Stomach (tissue), 19 donors: ENCODE measurements at places on chromosomes 1 and 21. TPM values are rescaled to one million over a fixed set of nuclear protein-coding genes. Genes with fewer than 3 reads are reported as not detected.

The NTMT2 gene
- not detected for total RNA-seq

The KRTAP7-1 gene
- total RNA-seq, result not detected

The LCE1B gene
- total RNA-seq, result not detected

The DISC1 gene
- total RNA-seq, result 29.8 TPM

The ETV3L gene
- total RNA-seq, result not detected

The VANGL2 gene
- total RNA-seq, result 0.45 TPM

The USH2A gene
- total RNA-seq, result not detected

The SYNC gene
- 38.5 TPM for total RNA-seq

The C1QC gene
- 71.0 TPM for total RNA-seq

The LINGO4 gene
- not detected for total RNA-seq

The CFHR4 gene
- total RNA-seq, result not detected

The CD164L2 gene
- total RNA-seq, result not detected

The TRAF5 gene
- 14.8 TPM for total RNA-seq

The OR2M7 gene
- not detected for total RNA-seq

The ST6GALNAC3 gene
- not detected for total RNA-seq

The KCNJ6 gene
- 0.55 TPM for total RNA-seq

The OR2L8 gene
- total RNA-seq, result not detected

The ATP6V1G3 gene
- total RNA-seq, result not detected

The SPATA21 gene
- total RNA-seq, result not detected

The HSD3B1 gene
- not detected for total RNA-seq

The SPRR1B gene
- total RNA-seq, result not detected

The EEIG2 gene
- 11.0 TPM for total RNA-seq

The LCE1A gene
- total RNA-seq, result not detected

The IGSF21 gene
- total RNA-seq, result not detected

The PODN gene
- total RNA-seq, result 147 TPM

The ITLN1 gene
- total RNA-seq, result 101 TPM

The GIPC2 gene
- 9.3 TPM for total RNA-seq

The CELA2A gene
- total RNA-seq, result not detected

The VASH2 gene
- total RNA-seq, result not detected

The NTNG1 gene
- total RNA-seq, result 0.58 TPM

The ZNF695 gene
- total RNA-seq, result not detected

The NBPF1 gene
- 28.4 TPM for total RNA-seq

The OR2T29 gene
- not detected for total RNA-seq

The AMPD1 gene
- total RNA-seq, result not detected

The LDLRAP1 gene
- total RNA-seq, result not detected

The ELF3 gene
- total RNA-seq, result 190 TPM

The IGSF9 gene
- 5.5 TPM for total RNA-seq

The ALX3 gene
- total RNA-seq, result not detected

The ILDR2 gene
- not detected for total RNA-seq

The CD5L gene
- total RNA-seq, result not detected

The GOLT1A gene
- 1.8 TPM for total RNA-seq

The SLC30A1 gene
- total RNA-seq, result 30.1 TPM

The FCAMR gene
- total RNA-seq, result not detected

The TRIM45 gene
- not detected for total RNA-seq

The MXRA8 gene
- total RNA-seq, result 203 TPM

The RGL1 gene
- 13.4 TPM for total RNA-seq

The IFI44L gene
- 3.6 TPM for total RNA-seq

The EXTL1 gene
- total RNA-seq, result not detected

The RNU1-1 gene
- total RNA-seq, result under 0.01 TPM

The CHRM3 gene
- 5.5 TPM for total RNA-seq

The ATAD3C gene
- 1.3 TPM for total RNA-seq

The SPATA45 gene
- not detected for total RNA-seq

The TENT5C gene
- 27.1 TPM for total RNA-seq
